ENCODE measurements at places on chromosomes 16 and 17. TPM values are rescaled to one million over a fixed set of nuclear protein-coding genes. Genes with fewer than 3 reads are reported as not detected.

The ASIC2 gene
- 5.6 TPM for polyA plus RNA-seq

The RNF135 gene
- polyA plus RNA-seq, result 0.17 TPM

The NPB gene
- 1.7 TPM for polyA plus RNA-seq

The KRT25 gene
- 0.56 TPM for polyA plus RNA-seq

The SMARCD2 gene
- polyA plus RNA-seq, result 24.0 TPM

The KRTAP9-8 gene
- not detected for polyA plus RNA-seq

The UTS2R gene
- not detected for polyA plus RNA-seq

The FBXW10 gene
- polyA plus RNA-seq, result 0.56 TPM

The TPSG1 gene
- polyA plus RNA-seq, result not detected

The VEZF1 gene
- polyA plus RNA-seq, result 54.7 TPM

The SMTNL2 gene
- polyA plus RNA-seq, result 0.81 TPM

The LASP1 gene
- polyA plus RNA-seq, result 60.0 TPM

The GNG13 gene
- polyA plus RNA-seq, result not detected

All from neural cell (in vitro differentiated cells).